A673 (cell line): ENCODE measurements at places on chromosomes 11 and 22.
A peak's percentile ranks its signal among the peaks of the same experiment; 100 is the strongest.

DNA sequence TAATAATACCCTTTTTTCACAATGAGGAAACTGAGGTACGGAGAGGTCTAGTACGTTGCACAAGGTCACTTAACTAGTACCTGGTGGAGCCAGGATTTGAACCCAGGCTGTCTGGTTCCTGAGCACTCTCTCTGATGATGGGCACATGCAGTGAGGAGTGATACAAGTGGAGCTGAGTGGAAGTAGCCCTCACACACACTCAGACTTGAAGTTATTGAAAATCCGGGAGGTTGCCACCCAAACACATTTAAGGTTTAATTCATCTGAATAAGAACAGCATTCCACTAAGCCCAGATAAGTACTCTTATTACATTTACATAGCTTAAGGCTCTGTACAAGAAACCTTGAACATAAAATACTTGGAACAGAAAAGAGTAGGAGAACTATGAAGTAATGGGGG is 4.8 kb downstream of the GRAP2 start:
- H3K36me3 ChIP-seq: no peaks in the 10 kb centered on the region
- no peak overlapping the region for H3K4me3 ChIP-seq
- H3K27ac ChIP-seq: no peak overlapping the region

- no peaks in the 10 kb centered on the region for H3K36me3 ChIP-seq
- no peak overlapping the region for H3K4me3 ChIP-seq
- H3K4me1 ChIP-seq: no peaks in the 10 kb centered on the region
- H3K27me3 ChIP-seq: peaks cover 26% of the 10 kb centered on the region
Measured at GRCh38 chr11:115496892-115497291, 7.3 kb downstream of the CADM1 start.

- H3K36me3 ChIP-seq: no peaks in the 10 kb centered on the region
- H3K4me1 ChIP-seq: peaks cover 3% of the 10 kb centered on the region
- no peak overlapping the region for H3K4me3 ChIP-seq
- no peak for DNase-seq
Measured at GRCh38 chr11:2210366-2211112, 38.9 kb upstream of the TH start.

- no peak overlapping the region for H3K4me3 ChIP-seq
- H3K36me3 ChIP-seq: no peaks in the 10 kb centered on the region
- peak; percentile 91 for DNase-seq
- H3K27me3 ChIP-seq: no peaks in the 10 kb centered on the region
- H3K4me1 ChIP-seq: peaks cover 16% of the 10 kb centered on the region
Measured at GRCh38 chr11:12441231-12441861, 64.0 kb downstream of the PARVA start.

GRCh38 chr11:73384531-73384871 is 8.3 kb downstream of the RELT start:
- no peaks in the 10 kb centered on the region for H3K36me3 ChIP-seq
- H3K4me1 ChIP-seq: peaks cover 63% of the 10 kb centered on the region
- H3K27ac ChIP-seq: peak overlapping the region; percentile 45
- H3K4me3 ChIP-seq: no peak overlapping the region
- DNase-seq: no peak

DNA sequence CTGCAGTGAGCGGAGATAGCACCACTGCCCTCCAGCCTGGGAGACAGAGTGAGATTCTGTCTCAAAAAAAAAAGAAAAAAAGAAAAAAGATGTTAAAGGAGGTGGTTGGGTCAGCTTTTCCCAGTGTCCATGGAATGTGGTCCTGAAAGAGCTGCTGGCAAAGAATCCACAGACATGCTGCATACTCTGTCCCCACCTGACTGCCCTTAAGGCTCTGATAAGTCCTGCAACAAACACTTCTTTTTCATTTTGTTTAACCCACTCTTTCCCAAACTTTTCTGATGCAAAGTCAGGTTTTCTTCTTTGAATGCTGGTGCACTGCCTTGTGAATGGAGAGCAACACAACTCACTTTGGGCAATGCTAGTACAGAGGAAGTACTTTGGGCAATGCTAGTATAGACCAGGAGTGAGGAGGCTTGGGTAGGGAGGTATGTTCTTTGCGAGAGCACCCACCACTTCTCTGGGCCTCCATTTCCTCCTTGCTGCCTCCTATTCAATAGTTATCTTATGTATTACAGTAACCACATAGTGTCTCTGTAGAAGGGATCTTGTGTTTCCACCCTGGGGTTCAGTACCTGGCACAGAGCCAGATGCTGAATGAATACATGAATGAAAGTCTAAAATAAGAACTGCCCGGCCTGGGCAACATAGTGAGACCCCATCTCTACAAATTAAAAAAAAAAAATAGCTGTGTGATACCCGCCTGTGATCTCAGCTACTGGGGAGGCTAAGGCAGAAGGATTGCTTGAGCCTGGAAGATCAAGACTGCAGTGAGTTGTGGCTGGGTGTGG is 18.9 kb downstream of the LIF start:
- no peak overlapping the region for H3K4me3 ChIP-seq
- no peaks in the 10 kb centered on the region for H3K4me1 ChIP-seq
- no peaks in the 10 kb centered on the region for H3K36me3 ChIP-seq

- H3K27ac ChIP-seq: no peak overlapping the region
- no peaks in the 10 kb centered on the region for H3K27me3 ChIP-seq
- no peak for DNase-seq
- H3K4me3 ChIP-seq: no peak overlapping the region
Measured at GRCh38 chr11:24422376-24422775, 74.5 kb upstream of the LUZP2 start.

- H3K27me3 ChIP-seq: no peaks in the 10 kb centered on the region
- H3K36me3 ChIP-seq: peaks cover 13% of the 10 kb centered on the region
- DNase-seq: no peak
- H3K4me1 ChIP-seq: no peaks in the 10 kb centered on the region
- no peak overlapping the region for H3K27ac ChIP-seq
- H3K4me3 ChIP-seq: no peak overlapping the region
Measured at GRCh38 chr11:125102510-125102909, 8.9 kb downstream of the TMEM218 start.

- no peaks in the 10 kb centered on the region for H3K27me3 ChIP-seq
- DNase-seq: no peak
- no peaks in the 10 kb centered on the region for H3K4me1 ChIP-seq
- no peak overlapping the region for H3K27ac ChIP-seq
- no peaks in the 10 kb centered on the region for H3K36me3 ChIP-seq
Measured at GRCh38 chr22:49535527-49536125, 292.0 kb downstream of the BRD1 start.

DNA sequence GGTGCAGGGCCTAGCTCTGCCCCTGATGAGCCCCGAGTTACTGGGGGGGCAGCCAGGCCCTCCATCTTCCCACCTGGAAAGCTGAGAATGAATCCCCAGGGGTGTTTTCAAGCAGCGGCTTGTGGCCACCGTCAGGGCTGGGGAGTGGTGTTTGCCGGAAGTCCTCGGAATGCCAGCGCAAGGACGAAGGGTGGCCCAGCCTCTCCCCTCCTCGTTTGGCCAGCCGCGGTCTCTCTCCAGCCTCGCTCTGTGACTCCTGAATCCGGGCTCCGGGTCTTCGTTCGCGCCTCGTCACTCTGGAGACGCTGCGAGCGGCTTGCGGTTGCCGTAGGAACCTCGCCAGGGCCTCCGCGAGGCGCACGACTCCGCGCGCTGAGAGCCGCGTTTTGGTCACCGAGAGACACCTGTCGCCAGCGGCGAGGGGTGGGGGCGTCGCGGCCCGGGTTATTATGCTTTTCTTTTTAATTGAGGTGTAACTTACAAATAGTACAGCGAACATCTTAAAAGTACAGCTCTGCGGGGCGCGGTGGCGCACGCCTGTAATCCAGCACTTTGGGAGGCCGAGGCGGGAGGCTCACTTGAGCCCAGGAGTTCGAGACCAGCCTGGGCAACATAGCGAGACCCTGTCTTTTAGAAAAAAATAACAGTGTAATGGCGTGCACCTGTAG is 6.3 kb upstream of the KDELR3 start:
- no peaks in the 10 kb centered on the region for H3K36me3 ChIP-seq
- H3K4me3 ChIP-seq: peak overlapping the region; percentile 23
- peak; percentile 90 for DNase-seq
- H3K27me3 ChIP-seq: no peaks in the 10 kb centered on the region
- peaks cover 9% of the 10 kb centered on the region for H3K4me1 ChIP-seq

DNA sequence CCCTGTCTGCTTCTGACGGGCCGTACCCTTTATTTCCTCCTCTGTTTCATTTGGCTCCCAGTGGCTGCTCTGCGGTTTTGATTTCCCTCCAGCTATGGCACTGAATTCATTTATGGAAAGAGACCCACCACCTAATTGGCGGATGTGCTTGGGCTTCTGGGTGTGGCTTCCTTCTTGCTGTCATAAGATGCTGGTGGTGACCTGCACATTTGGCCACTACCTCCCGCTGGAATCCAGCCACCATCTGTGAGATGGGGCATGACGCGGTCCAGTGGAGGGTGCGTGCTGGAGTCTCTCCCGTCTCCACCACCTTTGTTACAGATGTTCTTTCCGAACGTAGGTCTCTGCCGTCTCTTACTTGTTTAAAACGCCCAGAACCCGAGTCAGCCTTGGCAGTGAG is 47.7 kb upstream of the FADD start:
- DNase-seq: no peak
- no peaks in the 10 kb centered on the region for H3K36me3 ChIP-seq
- H3K4me1 ChIP-seq: no peaks in the 10 kb centered on the region
- no peaks in the 10 kb centered on the region for H3K27me3 ChIP-seq
- no peak overlapping the region for H3K4me3 ChIP-seq

DNA sequence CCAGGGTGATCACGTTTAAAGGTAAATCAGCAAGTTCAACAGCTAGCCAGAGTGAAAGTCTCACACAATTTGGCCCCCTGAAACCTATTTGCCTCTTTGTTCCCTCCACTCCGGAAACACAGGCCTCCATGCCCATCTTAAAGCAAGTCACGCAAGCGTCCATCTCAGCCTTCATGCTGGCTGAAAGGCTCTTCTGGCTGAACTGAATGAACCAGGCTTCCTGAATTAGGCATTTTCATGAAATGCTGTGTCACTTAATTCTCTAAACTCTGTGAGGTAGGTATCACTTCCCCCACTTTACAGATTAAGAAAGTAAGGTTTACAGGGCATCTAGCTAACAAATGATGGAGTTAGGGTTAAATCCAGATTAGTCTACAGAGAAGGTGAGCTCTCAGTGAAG is 1.4 kb downstream of the SLC25A17 start:
- no peak for DNase-seq
- H3K36me3 ChIP-seq: peaks cover 1% of the 10 kb centered on the region
- no peaks in the 10 kb centered on the region for H3K27me3 ChIP-seq
- H3K4me3 ChIP-seq: peak overlapping the region; percentile 85
- peaks cover 15% of the 10 kb centered on the region for H3K4me1 ChIP-seq
- no peak overlapping the region for H3K27ac ChIP-seq

GRCh38 chr11:2838091-2838490 is 47.5 kb downstream of the CDKN1C start:
- no peak overlapping the region for H3K27ac ChIP-seq
- no peak for DNase-seq
- H3K4me3 ChIP-seq: no peak overlapping the region
- no peaks in the 10 kb centered on the region for H3K36me3 ChIP-seq
- no peaks in the 10 kb centered on the region for H3K4me1 ChIP-seq

DNA sequence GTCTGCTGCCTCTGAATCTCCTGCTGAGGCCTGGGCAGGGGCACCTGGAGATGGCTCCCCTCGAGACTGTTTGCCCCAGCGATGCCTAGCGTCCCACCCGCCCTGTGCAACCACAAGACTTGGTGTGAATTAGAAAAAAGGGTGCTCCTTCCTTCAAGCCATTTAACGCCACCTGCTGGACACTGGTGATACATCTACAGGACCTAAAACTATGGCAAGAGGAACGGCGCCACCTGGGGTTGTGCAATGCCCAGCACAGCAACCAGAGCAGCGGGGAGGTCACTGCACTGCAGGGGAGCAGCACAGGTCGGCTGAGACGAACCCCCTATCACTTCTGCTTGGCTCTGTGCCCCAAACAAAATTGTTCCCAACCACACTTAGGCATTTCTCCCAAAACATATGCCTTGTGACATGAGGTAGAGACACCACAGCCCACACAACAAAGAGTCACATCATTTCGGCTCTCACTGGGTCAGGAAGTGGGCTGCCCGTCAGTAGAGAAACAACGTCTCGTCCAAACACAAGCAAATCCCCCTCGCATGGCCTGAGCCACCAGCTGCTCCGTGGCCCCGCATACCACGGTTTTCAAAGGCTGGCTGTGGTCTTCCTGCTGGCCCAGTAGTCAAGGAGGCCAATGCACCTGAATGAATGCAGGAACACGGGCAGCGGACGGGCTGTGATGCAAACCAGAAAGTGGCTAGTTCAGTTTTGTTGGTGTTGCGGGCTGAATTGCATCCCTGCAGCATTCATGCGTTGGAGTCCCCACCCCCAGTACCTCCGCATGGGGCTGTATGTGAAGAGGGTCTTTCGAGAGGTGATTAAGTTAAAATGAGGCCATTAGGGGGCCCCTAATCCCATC is 171.9 kb downstream of the SHANK2 start:
- peak; percentile 92 for DNase-seq
- no peak overlapping the region for H3K27ac ChIP-seq
- H3K36me3 ChIP-seq: no peaks in the 10 kb centered on the region
- H3K4me3 ChIP-seq: no peak overlapping the region
- no peaks in the 10 kb centered on the region for H3K4me1 ChIP-seq
- H3K27me3 ChIP-seq: no peaks in the 10 kb centered on the region

GRCh38 chr11:67538823-67539505 is 15.7 kb upstream of the CABP2 start:
- no peak overlapping the region for H3K27ac ChIP-seq
- no peak overlapping the region for H3K4me3 ChIP-seq
- H3K27me3 ChIP-seq: no peaks in the 10 kb centered on the region
- H3K4me1 ChIP-seq: no peaks in the 10 kb centered on the region
- no peaks in the 10 kb centered on the region for H3K36me3 ChIP-seq

DNA sequence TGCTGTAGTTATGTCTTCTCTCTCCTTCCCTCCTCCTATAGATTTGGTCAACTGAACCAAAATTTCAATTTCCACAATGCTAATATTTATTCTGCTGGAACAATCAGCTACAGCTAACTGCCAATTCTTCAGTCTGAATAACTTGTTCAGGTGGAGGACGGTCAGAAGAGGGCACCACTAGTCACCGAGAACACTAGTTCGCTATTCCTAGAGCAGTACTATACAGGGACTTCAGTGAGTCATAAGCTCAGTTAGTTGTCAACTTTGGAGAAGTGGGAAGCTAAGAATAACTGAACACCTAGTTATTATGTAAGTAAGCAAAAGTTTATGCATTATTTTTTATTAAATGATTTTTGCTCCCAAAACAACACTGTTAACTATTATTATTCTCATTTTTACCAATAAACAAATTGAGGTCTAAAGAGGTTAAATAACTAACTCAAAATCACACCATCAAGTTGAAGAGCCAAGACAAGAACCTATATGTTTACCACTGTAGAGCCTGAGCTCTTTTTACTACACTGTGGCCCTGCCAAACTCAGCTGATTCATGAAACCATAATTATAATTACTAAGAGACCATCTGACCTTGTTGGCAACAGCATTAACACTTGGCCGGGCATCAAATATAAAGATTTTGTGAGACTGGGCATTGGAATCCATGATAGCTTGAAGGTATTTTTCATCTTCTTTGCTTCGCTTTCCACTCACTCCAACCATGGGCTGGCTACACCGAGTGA is 59.0 kb downstream of the CEP57 start:
- no peak overlapping the region for H3K27ac ChIP-seq
- H3K36me3 ChIP-seq: peaks cover 18% of the 10 kb centered on the region
- no peak overlapping the region for H3K4me3 ChIP-seq
- no peaks in the 10 kb centered on the region for H3K27me3 ChIP-seq
- no peaks in the 10 kb centered on the region for H3K4me1 ChIP-seq
- peak; percentile 77 for DNase-seq

- no peaks in the 10 kb centered on the region for H3K4me1 ChIP-seq
- peak; percentile 32 for DNase-seq
- H3K4me3 ChIP-seq: no peak overlapping the region
- no peaks in the 10 kb centered on the region for H3K27me3 ChIP-seq
Measured at GRCh38 chr11:78295991-78296930, 107.5 kb downstream of the USP35 start.

GRCh38 chr11:71294846-71295600 is 42.6 kb upstream of the SHANK2 start:
- H3K4me3 ChIP-seq: no peak overlapping the region
- no peaks in the 10 kb centered on the region for H3K36me3 ChIP-seq
- H3K4me1 ChIP-seq: no peaks in the 10 kb centered on the region
- H3K27me3 ChIP-seq: no peaks in the 10 kb centered on the region
- H3K27ac ChIP-seq: no peak overlapping the region
- DNase-seq: no peak
